Astrocyte of the hippocampus (primary cell): ENCODE measurements at places on chromosomes 5 and 9.

GRCh38 chr5:169424670-169425378 lies 123.9 kb upstream of the SLIT3 start:
- DNase-seq, result no peak

DNA sequence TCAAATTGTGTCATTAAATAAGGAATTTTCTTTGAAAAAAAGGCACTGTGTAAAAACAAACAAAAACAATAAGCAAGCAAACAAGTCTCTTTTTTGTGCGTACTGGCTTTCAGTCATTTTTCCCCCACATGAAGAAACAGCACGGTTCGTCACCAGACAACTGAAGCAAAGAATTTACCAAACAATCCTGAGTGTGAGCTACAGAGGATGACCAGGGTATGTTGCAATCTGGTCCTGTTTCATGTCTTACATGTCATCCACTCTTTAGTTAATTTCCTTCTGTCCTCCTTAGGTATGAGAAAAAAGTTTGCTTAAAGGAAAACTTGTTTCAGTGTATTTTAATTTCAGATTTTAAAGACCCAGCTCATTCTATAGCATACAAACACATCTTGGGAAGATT lies 1080.7 kb upstream of the NUDT12 start:
- no peak for DNase-seq

- no peak for DNase-seq
Observed at GRCh38 chr5:61303346-61303745, 28.7 kb upstream of the ZSWIM6 start.

DNA sequence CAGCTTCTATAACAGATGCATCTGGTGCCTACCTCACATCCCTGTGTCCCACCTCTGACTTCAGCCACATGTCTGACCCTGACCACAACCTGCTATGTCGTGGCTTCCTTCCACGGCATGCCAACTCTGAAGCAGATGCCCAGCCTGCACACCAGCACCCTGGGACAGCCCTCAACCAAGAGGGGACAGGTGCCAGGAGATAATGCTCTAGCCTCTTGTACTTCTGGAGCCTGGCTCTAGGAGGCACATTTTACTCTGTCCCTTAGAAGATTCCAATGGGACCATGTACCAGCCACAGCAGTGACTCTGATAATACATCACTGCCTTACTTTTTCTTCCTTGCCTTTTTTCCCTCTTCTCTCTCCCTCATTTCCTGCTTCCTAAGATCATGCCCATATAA lies 51.4 kb downstream of the EBF1 start:
- DNase-seq, result no peak

DNA sequence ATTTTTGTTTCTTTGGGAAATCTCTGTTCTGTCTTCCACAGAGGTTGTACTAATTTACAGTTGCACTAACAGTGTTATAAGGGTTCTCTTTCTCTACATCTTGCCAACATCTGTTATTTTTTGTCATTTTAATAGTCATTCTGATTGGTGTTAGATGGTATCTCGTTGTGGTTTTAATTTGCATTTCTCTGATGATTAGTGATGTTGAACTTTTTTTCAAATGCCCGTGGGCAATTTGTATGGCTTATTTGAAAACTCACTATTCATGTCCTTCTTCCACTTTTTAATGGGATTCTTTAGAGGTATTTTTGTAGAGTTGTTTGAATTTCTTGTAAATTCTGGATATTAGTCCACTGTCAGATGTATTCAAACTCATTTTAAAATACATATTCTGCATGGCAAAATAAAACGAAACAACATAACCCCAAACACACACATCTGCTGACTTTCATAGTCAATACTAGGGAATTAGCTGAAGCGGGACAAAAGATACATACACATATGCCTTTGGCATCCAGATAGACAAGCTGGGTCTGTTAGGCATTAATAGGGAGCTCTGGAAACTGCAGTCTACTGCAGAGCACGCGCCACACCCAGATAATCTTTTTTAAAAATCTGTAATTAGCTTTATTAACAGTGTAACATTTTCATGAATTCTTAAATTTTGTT lies 5.8 kb upstream of the SPATA31C2 start:
- no peak for DNase-seq

GRCh38 chr5:173727839-173728778 lies 111.7 kb upstream of the BOD1 start:
- no peak for DNase-seq

- peak; percentile 44 for DNase-seq
Observed at GRCh38 chr9:106897236-106897635, 34.3 kb downstream of the ZNF462 start.

DNA sequence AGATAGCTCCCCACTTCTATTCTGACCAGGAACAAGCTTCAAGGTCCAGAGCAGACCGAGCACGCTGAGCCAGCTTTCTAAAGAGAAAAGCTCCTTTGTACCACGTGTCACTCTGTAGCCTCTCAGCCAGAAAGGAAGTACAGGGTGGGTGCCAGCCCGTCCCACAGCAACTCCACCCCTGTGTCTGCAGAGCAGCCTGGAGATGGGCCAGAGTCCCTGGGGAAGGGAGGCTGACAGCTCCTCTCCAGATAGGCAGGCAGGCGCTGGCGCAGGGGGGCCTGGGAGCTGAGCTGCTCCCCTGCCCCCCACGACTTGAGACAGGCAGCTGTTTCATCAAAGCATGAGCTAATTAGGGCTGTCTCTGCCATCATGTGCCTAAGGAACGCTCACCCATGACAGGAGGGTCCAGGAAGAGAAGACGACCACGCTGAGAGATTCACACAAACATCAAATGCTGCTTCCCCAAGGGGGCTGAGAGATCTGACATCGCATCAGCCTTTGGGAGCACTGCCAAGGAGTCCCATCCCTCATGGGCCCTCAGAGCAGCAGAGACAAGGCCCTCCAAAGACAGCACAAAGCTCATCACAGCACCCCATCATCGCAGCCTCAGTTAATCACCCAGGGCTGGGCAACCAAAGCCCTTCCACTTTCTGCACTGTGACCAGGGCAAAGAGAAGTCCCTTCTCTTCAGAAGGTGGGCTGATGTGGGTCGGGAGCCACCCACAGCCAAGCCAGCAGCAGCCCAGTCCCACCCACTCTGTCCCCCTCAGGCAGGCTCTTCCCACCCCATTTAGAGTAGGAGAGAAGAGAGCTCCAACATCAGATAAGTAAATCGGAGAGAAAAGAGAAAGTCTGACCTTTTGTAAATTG lies 78.5 kb upstream of the LRRTM2 start:
- peak; percentile 82 for DNase-seq

- peak; percentile 84 for DNase-seq
Observed at GRCh38 chr5:146533260-146533857, 17.4 kb upstream of the GPR151 start.

GRCh38 chr9:119154527-119154926 lies 214.7 kb downstream of the BRINP1 start:
- DNase-seq, result no peak

DNA sequence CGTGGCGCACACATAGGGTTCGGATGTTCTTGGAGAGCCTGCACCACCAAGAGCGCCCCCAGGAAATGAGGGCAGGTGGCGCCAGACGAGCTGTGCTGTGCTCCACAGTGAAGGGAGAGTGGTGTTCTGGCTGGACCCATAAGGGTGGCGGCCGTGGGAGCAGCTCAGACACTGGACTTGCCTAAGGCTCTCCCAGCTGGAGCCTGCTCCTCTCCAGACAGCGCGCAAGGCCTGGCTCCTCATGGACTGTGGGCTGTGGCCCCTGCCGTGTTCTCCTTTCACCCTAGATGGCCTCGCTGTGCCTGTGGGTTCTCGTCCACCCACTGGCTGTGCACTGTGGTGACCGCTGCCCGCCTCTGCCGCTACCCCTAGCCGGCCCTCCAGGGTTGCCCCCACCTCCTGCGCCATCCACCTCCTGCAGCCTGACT lies 92.9 kb downstream of the EHMT1 start:
- DNase-seq, result no peak

DNA sequence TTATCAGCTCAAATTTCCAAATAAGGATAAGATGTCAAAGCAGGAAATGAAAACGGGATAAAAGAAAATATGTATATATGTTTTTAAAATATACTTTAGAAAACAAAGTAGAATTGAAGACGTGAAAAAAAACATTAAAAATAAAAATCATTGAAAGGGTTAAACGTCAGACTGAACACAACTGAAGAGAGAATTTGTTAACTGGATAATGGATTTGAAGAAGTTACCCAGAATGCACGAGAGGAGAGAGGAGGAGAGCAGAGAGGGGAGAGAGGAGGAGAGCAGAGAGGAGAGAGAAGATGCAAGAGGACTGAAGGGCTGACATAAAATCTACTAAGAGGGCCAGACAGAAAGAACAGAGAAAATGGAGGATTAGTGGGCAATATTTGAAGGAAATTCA lies 88.0 kb downstream of the CDKN2A start:
- no peak for DNase-seq

GRCh38 chr5:71836559-71837112 lies 117.6 kb downstream of the CARTPT start:
- DNase-seq, result peak; percentile 34

GRCh38 chr9:132531195-132531594 lies 51.2 kb upstream of the BARHL1 start:
- DNase-seq, result no peak

GRCh38 chr9:94948567-94949235 lies 222.2 kb downstream of the AOPEP start:
- peak; percentile 50 for DNase-seq

- peak; percentile 37 for DNase-seq
Observed at GRCh38 chr5:36611520-36612274, 5.3 kb downstream of the SLC1A3 start.

DNA sequence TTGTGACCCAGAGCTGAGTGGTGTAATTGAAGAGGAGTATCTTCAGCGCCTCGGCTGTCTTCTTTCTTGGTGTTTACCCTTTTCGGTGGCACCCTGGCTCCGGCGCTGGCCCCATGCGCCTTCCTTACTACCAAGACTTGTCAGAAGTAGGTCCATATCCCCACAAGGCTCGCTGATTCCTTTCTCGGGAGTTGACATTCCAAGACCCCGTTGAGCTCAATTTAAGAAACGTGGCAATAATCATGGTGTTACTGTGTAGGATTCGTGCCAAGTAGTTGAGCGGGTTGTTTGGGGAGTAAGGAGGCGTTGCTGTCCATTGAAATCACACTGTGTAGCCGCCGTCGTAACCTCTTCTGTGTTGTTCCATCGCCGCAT lies 795 bp downstream of the NDUFAF2 start:
- peak; percentile 74 for DNase-seq

DNA sequence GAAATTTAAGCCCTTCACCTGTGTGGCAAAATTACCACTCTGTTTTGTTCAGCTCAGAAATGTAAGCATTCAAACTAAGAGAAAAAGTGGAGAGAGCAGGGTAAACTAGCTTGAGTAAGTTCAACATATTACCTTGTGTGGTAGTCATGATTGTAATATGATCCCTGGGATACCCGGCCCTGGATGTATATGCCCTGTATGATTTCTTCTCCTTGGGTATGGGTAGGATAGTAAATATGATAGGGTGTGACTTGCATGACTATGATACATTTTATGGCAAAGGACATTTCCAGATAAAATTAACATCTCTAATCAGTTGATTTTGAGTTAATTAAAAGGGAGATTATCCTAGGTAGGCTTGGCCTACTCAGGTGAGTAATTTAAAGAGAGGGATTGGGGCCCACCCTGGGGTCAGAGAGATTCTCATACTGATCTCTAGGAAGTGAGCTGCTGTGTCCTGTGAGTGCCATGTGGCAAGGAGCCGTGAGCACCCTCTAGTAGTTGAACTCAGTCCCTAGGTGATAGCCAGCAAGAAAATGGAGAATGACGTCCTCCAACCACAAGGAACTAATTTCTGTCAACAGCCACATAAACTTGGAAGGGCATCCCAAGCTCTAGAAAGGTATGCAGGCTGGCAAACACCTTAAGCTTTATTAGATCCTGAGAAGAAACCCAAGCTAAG lies 62.2 kb upstream of the ANXA1 start:
- no peak for DNase-seq

DNA sequence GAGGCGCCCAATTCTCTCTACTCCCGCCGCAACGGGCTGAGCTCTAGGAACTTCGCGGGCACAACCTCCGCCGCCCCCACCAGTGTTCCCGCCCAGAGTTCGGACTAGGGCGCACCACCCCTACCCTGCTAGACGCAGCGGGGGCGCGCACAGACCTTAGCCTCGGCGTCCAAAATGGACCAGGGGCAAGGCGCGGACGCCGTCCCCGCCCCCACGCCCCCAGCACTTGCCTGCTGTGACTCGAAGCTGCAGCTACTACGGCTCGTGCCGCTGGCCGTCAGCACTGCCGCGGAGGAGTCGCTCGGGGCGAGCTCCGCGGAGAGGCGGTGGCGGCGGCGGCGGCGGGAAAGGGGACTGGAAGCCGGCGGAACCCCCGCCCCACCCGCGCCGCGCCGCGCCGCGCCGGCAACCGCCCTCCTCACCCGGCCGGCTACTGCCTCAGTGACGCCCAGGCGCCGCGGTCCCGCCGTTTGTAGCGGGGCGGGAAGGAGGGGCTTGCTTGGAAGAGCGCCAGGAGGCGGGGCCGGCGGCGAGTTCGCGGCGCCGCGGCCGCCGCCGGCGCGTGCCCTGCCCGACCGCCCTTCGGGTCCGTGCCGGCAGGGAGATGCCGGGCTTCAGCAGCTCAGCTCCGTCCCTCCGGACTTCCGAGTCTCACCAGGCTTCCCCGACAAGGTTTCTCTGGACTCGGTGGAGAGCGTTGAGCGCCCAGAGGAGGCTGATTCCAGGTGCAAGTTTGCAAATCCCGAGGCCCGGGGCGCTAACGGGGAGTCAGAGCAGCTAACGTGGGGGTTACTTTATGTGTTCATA lies 4.5 kb downstream of the ELAVL2 start:
- DNase-seq, result peak; percentile 54

DNA sequence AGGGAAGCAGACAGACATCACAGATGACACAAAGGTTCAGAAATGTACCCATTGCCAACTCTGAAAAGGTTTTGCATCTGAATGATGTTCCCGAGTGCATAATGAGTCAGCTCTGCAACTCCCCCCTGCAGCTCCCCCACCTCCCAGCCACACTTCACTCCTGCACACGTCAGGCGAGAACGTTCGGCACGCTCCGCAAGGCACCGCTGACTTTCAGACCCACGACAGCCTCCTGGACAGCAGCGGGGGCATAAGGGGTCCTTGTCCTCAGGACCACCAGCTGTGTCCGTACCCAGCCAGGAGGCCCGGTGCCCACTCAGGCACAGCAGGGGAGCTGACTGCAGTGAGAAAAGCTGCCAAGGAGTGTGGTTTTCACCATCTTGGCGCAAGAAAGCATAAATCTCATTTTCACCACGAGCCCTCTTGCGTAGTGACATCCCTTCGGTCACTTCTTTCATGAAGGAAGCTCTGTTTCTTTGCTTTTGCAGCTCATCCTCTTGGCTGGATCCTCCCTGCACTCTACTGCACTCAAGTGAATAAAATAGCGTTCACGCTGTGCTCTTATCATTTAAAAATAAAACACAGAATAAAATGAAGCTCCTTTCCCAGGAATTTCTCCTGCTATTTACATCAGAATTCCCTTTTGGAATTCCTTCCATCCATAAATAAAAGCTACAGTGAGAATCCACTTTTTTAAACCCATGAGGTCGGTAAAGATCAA lies 9.9 kb downstream of the GFPT2 start:
- DNase-seq, result peak; percentile 91

DNA sequence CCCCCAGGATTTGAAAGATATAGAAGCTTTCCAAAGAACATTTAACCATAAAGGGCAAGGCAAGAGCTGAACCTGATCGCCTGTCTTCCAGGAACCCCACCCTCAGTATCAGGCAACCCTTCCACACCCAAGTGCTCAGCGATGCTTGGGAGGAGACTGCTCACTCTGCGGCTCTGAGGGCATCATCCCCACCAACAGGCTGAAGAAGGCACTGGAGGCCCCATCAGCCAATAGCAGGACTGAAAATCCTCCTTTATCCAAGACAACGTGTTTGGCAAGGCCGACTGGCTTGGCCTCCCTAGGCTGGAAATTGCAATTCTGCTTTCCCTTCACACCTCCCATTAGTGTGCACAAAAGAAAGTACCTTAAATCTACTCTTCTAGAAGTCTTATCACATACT lies 1.4 kb upstream of the PPP2CA start:
- DNase-seq, result peak; percentile 23

- peak; percentile 29 for DNase-seq
Observed at GRCh38 chr5:95956021-95956899, 5.4 kb downstream of the ELL2 start.
